AML-193 (cell line): ENCODE measurements at places on chromosomes 5 and 9.

DNA sequence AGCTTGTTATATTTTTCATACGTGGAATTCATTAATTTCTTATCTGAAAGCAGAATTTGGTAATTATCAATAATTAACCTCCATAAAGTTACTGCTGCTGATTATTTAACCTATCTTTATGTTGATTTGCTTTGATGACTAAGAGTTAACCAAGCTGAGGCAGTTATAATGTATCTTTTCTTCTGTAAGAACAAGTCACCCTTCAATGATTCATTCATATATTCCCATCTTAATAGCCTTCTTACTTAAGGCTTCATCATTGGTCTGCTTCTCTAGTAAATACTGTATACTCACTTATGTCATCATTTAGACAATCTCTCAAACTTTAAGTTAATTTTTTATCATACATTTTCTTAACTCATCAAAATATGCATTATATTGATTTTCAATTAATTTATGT is 592.2 kb downstream of the ANXA1 start:
- DNase-seq: no peak

- DNase-seq: no peak
Measured at GRCh38 chr9:69376651-69377050, 51.6 kb downstream of the ENTREP1 start.

GRCh38 chr5:92378966-92379611 is 996.0 kb upstream of the ARRDC3 start:
- DNase-seq: no peak

DNA sequence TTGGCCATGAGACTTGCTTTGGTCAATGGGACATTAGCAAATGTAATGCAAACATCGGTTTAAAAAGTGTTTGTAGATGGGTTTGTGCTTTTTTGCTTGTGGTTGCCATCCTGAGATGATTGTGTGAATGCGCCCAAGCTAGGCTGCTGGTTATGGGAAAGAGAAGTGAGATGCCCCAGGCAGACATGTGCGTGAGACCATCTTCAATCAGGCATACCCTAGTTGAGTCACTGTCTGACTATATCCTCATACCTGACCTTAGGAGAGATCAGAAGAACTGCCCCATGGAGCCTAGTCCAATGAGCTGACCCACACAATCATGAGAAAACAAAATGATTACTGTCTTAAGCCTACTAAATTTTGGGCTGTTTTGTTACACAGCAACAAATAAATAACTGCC is 36.8 kb upstream of the ZNF608 start:
- no peak for DNase-seq

GRCh38 chr5:132497488-132497997 is 7.0 kb upstream of the IRF1 start:
- DNase-seq: no peak

GRCh38 chr9:19665146-19665863 is 123.5 kb downstream of the SLC24A2 start:
- DNase-seq: no peak

- DNase-seq: peak; percentile 9
Measured at GRCh38 chr5:153276151-153276550, 214.3 kb upstream of the GRIA1 start.
